Activated CD4-positive, alpha-beta T cell treated with anti-CD3 and anti-CD28 coated beads, Interleukin-2, amount 10 ng/mL, durations not matched to agents 7 days and 5 days (primary cell): ENCODE measurements at places on chromosomes 2 and 18. TPM values are rescaled to one million over a fixed set of nuclear protein-coding genes. Genes with fewer than 3 reads are reported as not detected.

- no peak for DNase-seq
Observed at GRCh38 chr2:205988274-205988673, 97.7 kb downstream of the INO80D start.

- DNase-seq: no peak
Observed at GRCh38 chr2:176082824-176083751, 674 bp downstream of the EVX2 start.

- no peak for DNase-seq
Observed at GRCh38 chr2:109372614-109373013, 241.2 kb downstream of the SEPTIN10 start.

DNA sequence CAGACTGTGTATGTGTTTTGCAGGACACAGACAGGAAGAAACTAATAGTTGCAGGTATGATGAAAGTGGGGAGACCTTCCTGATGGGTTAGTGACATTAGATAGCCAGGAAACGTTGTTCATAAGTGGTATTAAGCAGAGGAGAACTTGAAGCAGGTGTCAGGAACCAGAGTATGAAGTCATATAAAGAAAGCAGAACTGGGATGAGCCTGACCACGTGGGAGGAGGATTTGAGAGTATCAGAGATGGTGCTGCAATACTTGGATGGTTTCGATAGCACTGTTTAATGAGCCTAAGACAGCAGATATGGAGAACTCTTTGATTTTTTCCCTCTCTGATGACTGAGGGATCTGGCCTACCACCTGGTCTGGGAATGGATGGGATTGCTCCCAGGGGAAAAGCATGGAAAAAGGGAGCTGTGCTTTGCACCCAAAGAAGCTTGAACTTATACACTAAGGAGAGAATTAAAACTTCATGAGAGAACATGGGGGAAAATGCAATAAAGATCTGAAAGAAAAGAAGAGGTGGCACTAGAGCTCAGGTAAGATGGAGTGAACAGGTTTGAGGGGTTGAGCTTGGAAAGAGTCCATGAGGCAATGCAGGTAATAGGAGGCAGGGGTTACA lies 226.0 kb upstream of the LRRTM1 start:
- no peak for DNase-seq

- no peak for DNase-seq
Observed at GRCh38 chr2:210860276-210860675, 303.9 kb downstream of the CPS1 start.

Gene AMER3
- total RNA-seq: not detected

- no peak for DNase-seq
Observed at GRCh38 chr2:100407073-100407472, 10.4 kb downstream of the CHST10 start.

DNA sequence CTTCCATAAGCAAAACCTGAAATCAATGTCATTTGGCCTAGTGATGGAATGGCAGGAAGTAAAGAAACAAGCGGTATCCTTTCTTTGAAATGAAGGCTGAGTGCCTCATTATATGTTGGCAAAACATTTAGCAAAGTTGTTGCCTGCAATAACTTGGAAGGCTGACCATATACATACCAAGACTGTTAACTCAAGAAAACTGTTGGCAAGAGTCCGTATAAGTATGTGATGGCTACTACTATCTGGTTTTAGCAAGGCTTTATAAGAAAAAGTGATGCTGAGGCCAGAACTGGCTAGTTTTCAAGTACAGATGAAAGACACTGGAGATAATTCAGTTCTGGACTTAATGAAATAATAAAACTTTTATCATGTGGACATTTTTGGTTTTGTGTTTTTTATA lies 356.2 kb downstream of the ZNF521 start:
- no peak for DNase-seq

- no peak for DNase-seq
Observed at GRCh38 chr18:56273541-56274219, 364.7 kb downstream of the TXNL1 start.

Gene CXCR4
- total RNA-seq: 169 TPM

DNA sequence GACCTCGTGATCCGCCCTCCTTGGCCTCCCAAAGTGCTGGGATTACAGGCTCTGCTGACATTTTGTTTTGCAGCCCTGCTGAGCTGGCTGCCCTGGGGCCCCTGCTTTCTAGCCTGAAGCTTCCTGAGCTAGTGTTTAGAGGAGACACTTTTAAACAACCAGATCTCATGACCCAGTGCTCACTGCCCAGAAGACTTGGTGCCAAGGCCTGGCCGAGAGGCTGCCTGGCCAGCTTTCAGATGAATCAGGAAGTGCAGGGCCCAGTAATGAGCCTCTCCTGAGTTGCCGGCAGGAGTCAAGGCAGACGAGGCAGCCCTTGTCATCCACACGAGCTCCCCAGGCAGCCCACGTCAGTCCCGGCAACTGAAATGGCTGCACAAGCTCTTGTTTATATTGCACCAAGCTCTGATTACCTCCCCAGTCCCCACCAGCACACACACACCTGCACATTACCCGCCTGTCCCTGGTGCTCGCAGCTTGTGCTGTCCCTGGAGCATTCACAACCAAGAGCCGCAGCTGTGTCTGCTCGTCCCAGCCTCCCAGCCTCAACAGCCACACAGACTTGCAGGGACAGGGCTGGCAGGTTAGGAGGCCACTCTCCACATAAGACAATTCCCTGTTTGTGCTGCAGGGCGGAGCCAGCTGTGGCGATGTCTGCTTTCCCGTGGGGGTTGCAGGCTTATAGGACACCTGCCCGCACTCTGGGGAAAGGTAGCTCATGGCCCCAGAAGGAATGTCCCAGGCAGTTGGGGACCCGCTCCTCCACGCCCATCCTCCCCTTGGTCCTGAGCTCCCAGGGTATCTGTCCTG lies 331.2 kb upstream of the MYT1L start:
- no peak for DNase-seq

DNA sequence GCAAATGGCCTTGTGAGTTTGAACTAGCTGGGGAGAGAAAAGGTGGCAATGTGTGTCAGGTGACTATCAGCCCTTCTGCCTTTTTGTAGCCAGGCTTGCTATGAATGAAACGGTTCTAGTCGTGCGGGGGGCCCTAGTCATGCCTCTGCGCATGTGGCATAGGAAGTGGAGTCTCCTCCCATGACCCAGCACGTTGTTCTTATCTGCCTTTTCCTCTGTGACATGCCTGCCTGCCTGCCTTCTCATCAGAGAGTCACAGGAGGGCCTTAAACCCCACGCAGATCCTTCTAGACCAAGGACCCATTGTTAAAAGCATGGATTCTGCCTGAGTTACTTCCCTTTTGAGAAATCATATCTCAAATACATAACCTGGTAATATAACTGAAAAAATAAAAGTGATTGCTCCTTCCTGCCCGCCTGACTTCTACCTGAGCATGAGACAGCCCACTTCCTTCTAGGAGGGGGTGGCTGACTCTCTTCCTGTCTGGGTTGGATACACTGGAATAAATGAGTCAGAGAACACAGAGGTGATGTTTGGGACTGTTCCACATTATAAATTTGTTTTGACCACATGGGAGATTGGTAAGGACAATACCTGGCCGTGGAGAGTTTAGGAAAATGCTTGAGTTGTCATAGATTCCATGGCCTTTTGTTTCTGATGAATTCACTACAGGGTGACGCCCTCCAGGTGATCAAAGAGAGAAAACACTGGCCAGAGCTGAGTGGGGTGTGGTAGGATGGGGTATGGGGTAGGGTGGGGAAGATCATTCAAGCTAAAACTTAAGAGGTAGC lies 49.8 kb downstream of the FBLN7 start:
- peak; percentile 82 for DNase-seq

GRCh38 chr2:240627736-240628506 lies 2.6 kb downstream of the GPR35 start:
- no peak for DNase-seq

DNA sequence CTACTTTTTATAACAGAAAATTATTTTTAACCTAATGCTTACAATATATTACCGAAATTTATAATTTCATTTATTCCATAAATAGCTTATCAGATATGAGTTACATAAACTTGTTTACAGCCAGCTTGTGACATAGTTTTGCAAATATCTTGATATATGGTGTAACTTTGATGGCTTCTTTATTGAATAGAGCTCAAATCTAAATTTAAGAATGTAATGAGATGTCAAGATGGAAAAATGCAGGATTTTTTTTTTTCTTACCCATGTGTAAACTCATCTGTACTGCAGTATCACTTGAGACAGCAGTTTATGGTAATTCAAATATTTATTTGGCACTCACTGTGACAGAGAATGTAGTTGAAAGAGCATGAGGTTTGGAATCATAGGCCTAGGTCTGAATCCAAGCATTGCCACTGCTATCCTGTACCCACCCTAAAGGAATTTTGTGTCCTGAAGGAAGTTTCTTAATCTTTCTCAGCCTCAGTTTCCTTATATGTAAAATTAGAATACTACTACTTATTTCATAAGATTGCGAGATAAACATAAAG lies 3.8 kb downstream of the CREB1 start:
- DNase-seq: no peak

Gene GREB1
- 0.29 TPM for total RNA-seq

DNA sequence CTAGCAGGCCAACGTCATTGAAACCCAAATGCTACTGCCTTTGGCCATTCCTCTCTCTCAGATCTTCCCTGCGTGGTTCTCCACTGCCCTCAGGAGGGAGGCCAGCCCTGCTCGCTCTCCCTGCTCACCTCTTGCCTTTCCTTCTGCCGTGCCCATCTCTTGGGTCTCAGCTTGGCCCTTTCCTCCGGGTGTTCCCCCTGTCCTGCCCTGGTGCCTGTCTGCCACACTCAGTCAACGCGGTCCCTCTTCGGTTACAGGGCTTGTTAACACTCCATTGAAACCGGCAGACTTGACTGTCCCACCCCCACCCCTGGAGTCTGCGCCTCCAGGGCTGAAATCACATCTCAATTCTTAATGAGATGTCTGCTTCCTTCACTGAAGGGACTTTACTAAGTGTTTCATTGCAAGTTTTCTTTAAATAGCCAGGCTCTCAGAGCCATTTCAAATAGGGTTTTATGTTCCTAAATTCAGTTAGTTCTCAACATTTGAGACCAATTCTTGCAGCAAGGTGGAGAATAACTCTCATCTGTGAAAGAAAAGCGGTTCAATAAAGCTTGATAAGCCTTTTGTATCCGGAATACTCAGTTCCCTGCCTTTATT lies 237.6 kb downstream of the DYSF start:
- no peak for DNase-seq

GRCh38 chr2:191699341-191699945 lies 21.5 kb downstream of the NABP1 start:
- no peak for DNase-seq

DNA sequence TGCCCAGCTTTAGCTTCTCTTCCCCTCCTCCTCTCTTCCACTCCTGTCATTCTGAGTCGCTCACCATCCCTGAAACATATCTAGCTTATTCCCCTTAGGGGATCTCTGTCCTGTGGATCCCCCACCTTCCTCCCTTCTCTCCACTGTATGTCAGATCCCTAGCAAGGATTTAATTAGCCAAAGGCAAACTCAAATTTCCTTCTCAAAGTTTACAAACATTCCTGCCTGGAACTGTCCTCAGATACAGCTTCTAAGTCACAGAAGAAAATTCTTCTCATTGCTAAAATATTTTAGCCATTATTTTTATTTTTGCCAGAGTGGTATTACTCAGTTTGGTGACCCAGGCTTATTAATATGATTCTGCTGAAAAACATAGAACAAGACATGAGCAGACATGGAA lies 315.3 kb downstream of the CYP26B1 start:
- DNase-seq: no peak

- DNase-seq: no peak
Observed at GRCh38 chr2:44559108-44559507, 197.4 kb downstream of the CAMKMT start.

GRCh38 chr2:71250935-71251334 lies 24.0 kb upstream of the PAIP2B start:
- no peak for DNase-seq

DNA sequence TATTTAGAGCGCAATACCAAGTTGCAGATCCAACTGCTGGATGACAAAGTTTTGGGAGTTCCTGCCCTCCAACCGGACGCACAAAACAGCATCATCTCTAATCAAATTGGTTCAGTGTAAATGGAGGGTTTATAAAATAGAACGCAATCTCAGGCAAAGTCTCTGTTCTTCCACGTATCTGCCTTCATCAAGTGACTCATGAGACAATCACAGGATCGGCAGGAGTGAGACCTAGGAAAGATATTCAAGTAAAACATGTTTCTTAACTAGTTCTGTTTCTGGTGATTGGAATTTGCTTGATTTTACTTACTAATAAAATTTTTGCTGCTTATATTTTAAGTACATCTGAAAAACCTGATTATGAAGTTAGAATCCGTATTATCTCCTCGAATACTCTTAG lies 7.6 kb downstream of the FZD5 start:
- no peak for DNase-seq

DNA sequence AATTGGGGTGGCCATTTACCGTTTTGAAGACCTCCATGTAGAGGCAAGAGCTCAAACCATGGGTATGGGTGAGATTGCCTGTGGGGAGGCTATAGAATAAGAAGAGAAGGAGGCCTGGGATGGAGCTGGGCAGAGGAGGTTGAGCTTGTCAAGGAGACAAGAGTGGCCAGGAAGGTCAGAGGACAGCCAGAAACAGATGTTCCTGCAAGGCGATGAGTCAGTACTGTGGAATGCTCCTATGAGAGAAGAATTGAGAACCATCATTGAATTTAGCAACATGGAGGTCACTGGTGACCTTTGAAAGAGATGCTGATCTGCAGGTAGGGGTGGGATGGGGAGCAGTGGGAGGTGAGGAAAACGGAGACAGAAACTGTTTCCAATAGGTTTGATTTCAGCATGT lies 3.5 kb downstream of the ACSL3 start:
- DNase-seq: no peak

Gene ACVR2A
- 9.2 TPM for total RNA-seq

Gene IL36RN
- not detected for total RNA-seq

Gene FARP2
- total RNA-seq: 18.2 TPM

Gene FAP
- total RNA-seq: not detected

DNA sequence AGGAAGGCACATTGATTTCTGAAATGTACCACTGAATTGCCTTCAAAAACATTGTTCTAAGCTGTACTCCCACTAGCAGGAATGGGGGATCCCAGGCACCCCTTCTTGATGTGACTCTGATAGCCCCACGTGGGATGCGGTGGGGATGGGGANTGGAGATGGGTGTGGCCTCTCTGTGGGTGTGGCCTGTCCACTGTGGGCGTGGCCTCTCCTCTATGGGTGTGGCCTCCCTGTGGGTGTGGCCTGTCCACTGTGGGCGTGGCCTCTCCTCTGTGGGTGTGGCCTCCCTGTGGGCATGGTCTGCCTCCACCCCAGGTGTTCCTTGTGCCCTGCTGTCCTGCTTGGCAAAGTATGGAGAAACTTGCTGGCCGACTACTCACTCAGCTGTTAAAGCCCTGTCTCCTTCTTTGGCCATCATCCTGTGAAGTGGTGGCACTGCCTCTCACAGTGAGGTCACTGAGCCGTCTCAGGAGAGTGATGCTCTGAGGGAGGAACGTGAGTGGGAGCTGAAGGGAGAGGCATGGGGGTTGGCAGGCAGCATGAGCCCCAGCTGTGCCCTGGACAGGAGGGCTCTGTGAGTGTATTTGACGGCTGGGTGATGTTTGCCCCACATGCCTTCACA lies 6.7 kb upstream of the PARD6G start:
- no peak for DNase-seq

Gene ZSWIM2
- total RNA-seq: not detected

Gene ALPG
- not detected for total RNA-seq

DNA sequence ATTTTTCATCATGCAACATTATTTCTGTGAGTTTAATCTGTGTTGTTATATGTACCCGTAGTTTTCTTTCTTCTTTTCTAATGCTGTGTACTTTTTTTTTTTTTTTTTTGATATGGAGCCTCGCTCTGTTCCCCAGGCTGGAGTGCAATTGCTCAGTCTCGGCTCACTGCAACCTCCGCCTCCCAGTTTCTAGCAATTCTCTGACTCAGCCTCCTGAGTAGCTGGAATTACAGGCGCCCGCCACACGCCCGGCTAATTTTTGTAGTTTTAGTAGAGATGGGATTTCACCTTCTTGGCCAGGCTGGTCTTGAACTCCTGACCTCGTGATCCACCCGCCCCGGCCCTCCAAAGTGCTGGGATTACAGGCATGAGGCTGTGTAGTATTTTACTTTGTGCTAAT lies 155.4 kb downstream of the GALR1 start:
- no peak for DNase-seq
